ENCODE measurements at places on chromosomes 6 and 20. TPM values are rescaled to one million over a fixed set of nuclear protein-coding genes. Genes with fewer than 3 reads are reported as not detected.

Gene CLPSL2
- total RNA-seq, result not detected

Gene HMGA1
- total RNA-seq, result 202 TPM

Gene PACSIN1
- not detected for total RNA-seq

Gene MICAL1
- 35.3 TPM for total RNA-seq

Gene GPLD1
- 0.16 TPM for total RNA-seq

DNA sequence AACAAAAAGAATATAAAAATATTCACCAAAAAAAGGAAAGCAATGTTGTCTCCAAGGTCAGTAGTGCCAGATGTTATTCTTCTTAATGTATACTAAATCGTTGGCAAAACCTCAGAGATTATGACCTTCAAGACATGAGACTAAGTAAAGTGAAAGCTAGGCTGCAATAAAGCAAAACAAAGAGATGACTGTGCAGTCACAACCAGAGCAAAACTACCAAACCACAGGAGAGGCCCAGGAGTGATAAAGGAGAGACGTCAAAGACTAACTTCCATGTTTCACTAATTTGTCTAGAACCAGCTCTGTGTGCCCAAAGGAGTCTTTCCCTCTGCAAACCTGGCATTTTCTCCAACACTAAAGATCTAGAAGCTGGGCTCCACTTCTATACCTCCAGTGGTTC is 155.9 kb upstream of the POU3F2 start:
- DNase-seq, result no peak
- H3K27me3 ChIP-seq, result no peaks in the 10 kb centered on the region
- no peaks in the 10 kb centered on the region for H3K36me3 ChIP-seq

- no peaks in the 10 kb centered on the region for H3K27me3 ChIP-seq
- no peaks in the 10 kb centered on the region for H3K36me3 ChIP-seq
- DNase-seq, result peak; percentile 76
- H3K4me3 ChIP-seq, result no peak overlapping the region
- H3K4me1 ChIP-seq, result no peaks in the 10 kb centered on the region
- H3K27ac ChIP-seq, result no peak overlapping the region
Observed at GRCh38 chr6:70385901-70386300, 27.4 kb upstream of the FAM135A start.

GRCh38 chr6:26185802-26186201 is 98.6 kb downstream of the HFE start:
- H3K36me3 ChIP-seq, result peaks cover 7% of the 10 kb centered on the region
- H3K27ac ChIP-seq, result no peak overlapping the region
- no peaks in the 10 kb centered on the region for H3K27me3 ChIP-seq
- DNase-seq, result no peak

DNA sequence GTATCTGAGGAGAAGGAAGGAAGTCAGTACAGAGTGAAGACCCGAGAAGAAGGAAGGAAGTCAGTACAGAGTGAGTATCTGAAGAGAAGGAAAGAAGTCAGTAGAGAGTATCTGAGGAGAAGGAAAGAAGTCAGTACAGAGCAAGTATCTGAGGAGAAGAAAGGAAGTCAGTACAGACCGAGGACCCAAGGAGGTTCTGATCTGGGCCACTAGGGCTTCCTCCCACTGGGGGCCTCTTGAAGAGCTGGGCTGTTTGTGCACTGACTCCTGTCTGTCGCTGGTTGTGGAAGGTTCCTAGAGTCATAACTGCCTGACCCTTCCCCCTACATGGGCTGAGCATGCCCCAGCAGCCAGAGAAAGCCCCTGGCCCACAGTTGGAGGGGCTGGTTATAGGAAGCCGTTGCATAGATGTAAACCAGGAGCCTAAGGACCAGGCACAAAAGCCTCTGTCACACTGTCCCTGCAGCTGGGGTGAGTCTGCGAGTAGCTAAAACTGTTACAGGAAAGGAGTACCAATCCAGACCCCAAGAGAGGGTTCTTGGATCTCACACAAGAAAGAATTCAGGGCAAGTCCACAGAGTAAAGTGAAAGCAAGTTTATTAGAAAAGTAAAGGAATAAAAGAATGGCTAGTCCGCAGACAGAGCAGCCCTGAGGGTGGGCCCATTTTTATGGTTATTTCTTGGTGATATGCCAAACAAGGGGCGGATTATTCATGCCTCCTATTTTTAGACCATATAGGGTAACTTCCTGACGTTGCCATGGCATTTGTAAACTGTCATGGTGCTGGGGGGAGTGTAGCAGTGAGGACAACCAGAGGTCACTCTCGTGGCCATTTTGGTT is 395.9 kb downstream of the PREX1 start:
- H3K4me3 ChIP-seq, result no peak overlapping the region
- DNase-seq, result no peak
- no peaks in the 10 kb centered on the region for H3K4me1 ChIP-seq
- no peaks in the 10 kb centered on the region for H3K36me3 ChIP-seq
- H3K27ac ChIP-seq, result no peak overlapping the region

GRCh38 chr6:108535114-108535742 is 25.5 kb upstream of the FOXO3 start:
- no peaks in the 10 kb centered on the region for H3K27me3 ChIP-seq
- no peak overlapping the region for H3K4me3 ChIP-seq

DNA sequence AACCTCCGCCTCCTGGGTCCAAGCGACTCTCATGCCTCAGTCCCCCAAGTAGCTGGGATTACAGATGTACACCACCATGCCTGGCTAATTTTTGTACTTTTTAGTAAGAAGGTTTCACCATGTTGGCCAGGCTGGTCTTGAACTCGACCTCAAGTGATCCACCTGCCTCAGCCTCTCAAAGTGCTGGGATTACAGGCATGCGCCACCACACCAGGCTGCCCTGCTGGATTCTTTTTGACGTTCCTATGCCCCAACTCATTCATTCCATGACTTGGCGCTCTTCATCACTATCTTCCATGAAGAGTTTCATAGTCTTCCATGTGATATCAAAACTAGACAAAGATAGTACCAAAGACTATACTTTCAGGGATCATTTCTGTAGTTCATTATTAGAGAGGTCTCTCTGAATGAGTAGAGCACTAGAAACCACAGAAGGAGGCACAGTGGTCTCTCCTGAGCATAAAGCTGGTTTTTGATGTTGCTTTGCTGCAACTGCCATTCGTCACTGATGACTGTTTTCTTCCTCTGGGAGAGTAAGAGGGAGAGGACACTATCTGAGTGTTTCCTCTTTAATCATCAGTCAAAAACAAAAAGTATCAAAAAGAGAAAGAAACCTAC is 23.5 kb downstream of the DNAAF9 start:
- no peaks in the 10 kb centered on the region for H3K27me3 ChIP-seq
- H3K4me1 ChIP-seq, result no peaks in the 10 kb centered on the region
- no peak overlapping the region for H3K4me3 ChIP-seq
- H3K27ac ChIP-seq, result no peak overlapping the region
- no peak for DNase-seq

GRCh38 chr6:98808541-98809210 is 25.7 kb upstream of the POU3F2 start:
- H3K27me3 ChIP-seq, result peaks cover 9% of the 10 kb centered on the region
- no peaks in the 10 kb centered on the region for H3K36me3 ChIP-seq
- DNase-seq, result no peak

- peaks cover 14% of the 10 kb centered on the region for H3K4me1 ChIP-seq
- no peaks in the 10 kb centered on the region for H3K27me3 ChIP-seq
- peaks cover 6% of the 10 kb centered on the region for H3K36me3 ChIP-seq
- no peak overlapping the region for H3K27ac ChIP-seq
- no peak for DNase-seq
Observed at GRCh38 chr6:82906489-82906888, 159.2 kb downstream of the UBE3D start.

Data from MCF 10A (cell line).